ENCODE measurements at places on chromosomes 3 and 15. TPM values are rescaled to one million over a fixed set of nuclear protein-coding genes. Genes with fewer than 3 reads are reported as not detected.

- DNase-seq, result no peak
Measured at GRCh38 chr15:100338971-100339444, 2.8 kb downstream of the ADAMTS17 start.

CADPS gene
- total RNA-seq, result 25.0 TPM

GRCh38 chr15:42640109-42640508, 64.7 kb downstream of the STARD9 start:
- DNase-seq, result no peak

UNC45A gene
- 21.9 TPM for total RNA-seq

- no peak for DNase-seq
Measured at GRCh38 chr15:25795061-25795460, 68.1 kb downstream of the ATP10A start.

- DNase-seq, result no peak
Measured at GRCh38 chr15:85694091-85694490, 100.6 kb downstream of the KLHL25 start.

- DNase-seq, result no peak
Measured at GRCh38 chr3:73563896-73564582, 60.7 kb downstream of the PDZRN3 start.

DNA sequence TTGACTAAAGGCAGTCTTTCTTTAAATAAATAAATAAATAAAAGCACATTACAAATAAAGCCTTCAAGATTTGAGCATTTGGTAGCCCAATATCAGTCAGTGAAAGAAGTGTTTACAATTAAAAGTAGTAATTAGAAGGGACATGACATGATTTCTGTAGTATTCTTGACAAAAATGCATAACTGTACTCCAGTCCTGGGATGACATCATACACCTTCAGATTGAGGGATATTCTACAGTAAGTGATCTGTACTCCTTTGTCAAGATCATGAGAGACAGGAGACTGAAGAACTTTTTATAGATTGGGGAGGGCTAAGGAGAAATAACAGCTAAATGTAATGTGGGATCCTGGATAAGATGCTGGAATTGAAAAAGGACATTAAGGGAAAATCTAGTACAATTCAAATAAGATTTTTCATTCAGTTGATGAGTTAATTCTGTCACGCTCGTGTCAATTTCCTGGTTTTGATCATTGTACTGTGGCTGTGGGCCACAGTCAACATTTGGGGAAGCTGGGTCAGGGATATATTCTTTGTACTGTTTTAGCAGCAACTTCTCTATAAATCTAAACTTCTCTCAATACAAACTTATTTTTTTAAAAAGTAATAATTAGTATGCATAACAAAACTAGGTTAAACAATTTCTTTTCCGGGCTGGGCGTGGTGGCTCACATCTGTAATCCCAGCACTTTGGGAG, 314.8 kb downstream of the PTPRG start:
- DNase-seq, result no peak

DNA sequence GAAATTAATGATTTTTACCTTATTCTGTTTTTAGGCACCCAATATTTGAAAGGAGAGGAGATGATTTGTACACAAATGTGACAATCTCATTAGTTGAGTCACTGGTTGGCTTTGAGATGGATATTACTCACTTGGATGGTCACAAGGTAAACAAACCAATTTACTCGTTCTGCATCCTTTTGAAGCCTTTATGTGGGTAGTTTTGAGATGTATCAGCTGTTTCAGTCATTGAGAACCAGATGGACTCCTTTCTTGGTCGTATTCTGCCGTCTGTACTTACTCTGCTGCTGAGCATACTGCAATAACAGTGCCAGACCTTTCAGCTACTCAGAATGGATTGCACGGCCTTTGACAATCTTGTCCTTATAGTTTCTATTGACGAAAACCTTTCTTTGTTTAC, 13.3 kb downstream of the DNAJB11 start:
- DNase-seq, result no peak

GOLGA8G gene
- not detected for total RNA-seq

GRCh38 chr3:194130188-194130587, 5.8 kb upstream of the HES1 start:
- no peak for DNase-seq

RFT1 gene
- total RNA-seq, result 9.4 TPM

Measured in left ventricle myocardium inferior (tissue), 1 donor.